ENCODE measurements at places on chromosomes 3 and 15.
A peak's percentile ranks its signal among the peaks of the same experiment; 100 is the strongest.

DNA sequence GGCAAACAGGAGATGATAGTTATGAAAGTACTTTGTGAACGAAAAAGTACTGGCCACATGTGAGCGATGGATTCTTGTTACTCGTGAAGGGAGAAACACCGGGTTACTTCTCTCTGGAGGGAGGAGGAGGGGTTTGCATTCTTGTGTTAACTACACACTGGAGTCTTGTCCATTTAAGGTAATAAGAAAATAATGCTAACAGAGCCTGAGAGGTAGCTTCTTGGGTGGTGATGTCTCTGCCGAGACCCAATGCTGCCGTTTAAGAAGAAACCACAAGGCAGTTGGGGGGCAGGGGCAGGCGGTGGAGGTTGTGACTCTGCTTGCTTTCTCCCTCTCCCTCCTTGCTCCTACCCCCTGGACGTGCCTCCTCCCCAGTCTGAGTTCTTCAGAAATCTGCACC, 100.9 kb upstream of the ROPN1 start:
- DNase-seq = peak; percentile 92

DNA sequence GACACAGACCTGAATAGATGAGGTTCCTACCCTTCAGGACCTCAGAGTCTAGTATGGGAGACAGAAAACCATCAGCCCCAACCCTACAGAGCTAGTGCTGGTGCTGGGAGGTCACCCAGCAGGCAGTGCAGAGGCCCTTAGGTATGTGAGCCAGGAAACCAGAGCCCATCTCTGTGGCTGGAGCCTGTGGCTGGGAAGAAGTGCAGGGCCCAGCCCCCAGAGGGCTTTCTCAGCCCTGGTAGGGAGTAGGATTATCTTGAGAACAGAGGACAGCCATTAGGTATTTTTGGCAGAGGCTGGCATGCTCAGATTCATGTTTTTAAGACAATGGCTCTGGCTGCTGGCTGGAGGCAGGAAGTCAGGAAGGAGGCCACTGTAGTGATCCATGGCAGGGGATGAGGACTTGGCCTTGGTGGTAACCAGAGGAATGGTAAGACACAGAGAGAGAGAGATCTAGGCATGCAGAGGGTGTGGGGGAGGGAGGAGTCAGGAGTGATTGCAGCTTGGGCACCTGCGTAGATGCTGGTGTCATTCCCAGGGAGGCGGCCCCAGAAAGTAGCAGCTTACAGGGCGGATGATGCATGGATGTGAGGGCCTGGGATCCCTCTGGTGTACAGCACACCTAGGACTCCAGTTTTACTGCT, 220.9 kb upstream of the EIF1B start:
- no peak for DNase-seq

DNA sequence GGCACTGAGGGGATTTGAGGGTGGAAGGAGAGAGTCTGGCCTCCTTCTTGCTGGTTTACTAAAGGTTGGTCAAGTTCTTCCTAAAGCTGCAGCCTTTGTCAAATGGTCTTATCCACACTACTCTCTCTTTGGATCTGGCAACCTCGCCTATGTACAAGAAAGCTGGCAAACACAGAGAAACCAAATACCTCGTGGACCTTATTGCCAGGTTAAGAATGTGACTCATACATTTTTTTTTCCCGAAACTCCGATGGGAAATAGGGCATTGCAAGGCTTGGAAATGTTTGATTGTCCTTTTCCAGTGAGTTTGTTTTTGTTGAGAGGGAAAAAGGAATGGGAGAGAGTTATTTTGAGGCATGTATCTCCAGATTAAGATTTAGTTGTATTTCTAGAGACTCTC, 13.9 kb downstream of the EOMES start:
- no peak for DNase-seq

DNA sequence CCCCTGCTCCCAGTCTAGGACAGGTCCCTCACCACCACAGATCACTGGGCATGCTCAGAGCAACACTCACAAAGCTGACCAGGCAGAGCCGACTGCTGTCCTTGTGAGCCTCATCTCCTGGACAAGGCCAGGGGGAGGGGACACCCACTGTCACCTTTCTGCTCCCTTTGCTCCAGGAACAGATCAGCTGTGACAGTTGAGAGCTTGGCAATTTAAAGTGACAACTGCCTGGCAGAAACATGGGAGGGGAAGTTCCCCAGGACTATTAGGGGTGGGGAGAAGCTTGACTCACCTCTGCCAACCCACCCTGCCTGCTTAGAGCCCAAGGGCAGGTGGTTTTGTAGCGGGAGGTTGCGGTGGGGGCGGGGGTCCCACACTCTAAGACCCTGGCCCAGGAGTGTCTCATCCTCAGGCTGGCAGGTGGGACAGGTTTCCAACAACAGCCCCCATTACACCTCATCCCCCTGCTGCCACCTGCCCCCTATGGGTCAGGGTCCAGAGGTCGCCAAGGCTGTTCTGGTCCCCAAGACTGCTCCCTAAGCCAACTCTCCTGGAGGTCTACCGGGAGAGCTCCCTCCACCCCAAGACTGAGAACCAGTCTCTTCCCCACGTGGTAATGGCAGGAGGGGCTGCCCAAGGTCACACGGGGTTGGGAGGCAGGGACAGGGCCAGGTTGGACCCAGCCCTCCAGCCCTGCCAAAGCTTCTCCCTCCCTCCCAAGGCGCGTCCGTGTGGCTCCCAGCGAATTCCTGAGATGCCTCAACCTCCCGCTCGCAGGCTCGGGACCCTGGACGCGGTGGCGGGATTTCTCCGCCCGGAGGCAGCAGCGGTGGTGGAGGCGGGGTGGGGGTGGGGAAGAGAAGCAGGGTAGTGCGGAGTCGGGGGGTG, 80.4 kb downstream of the IQSEC1 start:
- DNase-seq = peak; percentile 64

- no peak for DNase-seq
These were observed 110.8 kb downstream of the TIGIT start for GRCh38 chr3:114404590-114404989.

DNA sequence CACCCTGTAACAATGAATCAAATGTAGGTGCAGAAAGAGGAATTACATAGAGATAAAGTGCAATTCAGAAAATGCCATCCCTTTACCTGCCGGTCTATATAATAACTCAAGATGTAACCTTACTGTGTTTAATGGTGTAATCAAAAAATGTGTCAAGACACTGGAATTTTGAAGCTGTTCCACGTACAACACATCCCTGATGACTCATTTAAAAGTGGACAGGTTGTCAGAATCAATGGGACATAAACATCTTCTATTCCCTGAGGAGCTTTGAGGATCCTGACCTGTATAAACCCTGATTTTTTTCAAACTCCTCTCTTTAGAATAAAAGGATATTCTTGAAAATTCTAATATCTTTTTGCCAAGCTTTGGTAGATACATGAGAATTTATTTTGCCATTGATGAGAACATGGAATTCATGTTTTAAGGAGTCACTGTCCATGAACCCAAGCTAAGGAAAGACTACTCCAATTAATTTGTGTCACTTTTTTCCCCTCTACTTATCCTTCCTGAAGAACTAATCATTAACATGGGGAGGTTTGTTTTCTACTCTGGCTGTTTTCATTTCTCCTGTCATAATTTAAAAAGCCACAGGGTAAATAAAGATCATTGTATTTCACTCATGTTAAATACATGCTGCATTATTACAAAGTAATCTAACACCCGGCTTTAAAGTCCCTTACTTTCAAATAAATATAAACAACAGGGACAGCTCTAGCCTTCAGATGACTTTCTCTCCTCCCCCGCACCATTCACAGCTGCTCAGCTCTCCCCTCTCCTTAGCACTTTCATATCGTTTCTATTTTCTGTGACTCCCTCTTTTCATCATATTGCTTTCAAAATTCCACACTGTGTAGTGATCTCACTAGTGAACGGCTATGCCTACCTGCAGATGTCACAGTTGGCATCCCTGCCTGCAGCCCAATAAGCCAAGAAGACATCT, 138.3 kb downstream of the TAFA4 start:
- DNase-seq = no peak

GRCh38 chr3:32113981-32114545, 7.6 kb downstream of the GPD1L start:
- DNase-seq = no peak
